ENCODE measurements at places on chromosomes 12 and 14.

GRCh38 chr12:121837680-121838079 lies 21.0 kb downstream of the HPD start:
- DNase-seq = no peak

- no peak for DNase-seq
These were observed 1.2 kb downstream of the RPLP0 start for GRCh38 chr12:120199595-120200306.

GRCh38 chr12:114240288-114240687 lies 165.7 kb downstream of the TBX5 start:
- no peak for DNase-seq

DNA sequence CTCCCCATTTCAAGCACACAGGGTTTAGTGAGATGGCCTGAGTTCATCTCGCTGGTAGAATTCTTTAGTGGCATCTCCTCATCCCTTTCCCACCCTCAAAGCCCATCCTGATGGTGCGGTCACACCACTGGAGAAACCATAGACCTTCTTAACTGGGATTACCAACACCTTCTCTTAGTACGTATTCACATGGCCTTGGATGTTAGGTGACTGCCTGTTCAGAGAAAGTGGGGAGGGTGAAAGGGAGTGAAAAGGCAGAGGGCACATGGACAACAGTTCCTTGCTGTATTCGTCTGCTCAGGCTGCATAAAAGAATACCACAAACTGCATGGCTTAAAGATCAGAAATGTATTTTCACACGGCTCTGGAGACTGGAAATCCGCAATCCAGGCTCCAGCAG lies 306.1 kb downstream of the ZFP36L1 start:
- no peak for DNase-seq

- DNase-seq = peak; percentile 83
These were observed 107.3 kb downstream of the CRADD start for GRCh38 chr12:93784339-93785086.

DNA sequence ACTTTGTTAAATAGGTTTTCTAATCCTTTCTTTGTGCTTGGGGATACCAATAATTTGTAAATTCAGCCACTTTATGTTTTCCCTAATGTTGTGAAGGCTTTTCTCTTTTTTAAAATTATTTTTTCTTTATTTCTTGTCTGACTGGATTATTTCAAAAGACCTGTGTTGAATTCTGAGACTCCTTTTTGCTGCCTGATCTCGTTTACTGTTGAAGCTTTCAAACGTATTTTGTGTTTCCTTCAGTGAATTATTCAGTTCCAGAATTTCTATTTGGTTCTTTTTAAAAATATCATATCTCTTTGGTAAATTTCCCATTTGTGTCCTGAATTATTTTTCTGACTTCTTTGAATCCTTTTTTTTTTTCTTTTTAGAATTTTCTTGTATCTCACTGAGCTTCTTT lies 241.6 kb downstream of the LRIG3 start:
- no peak for DNase-seq

GRCh38 chr12:131944601-131945251 lies 5.0 kb upstream of the EP400 start:
- DNase-seq = no peak

GRCh38 chr12:90335566-90335965 lies 619.4 kb downstream of the CCER1 start:
- DNase-seq = no peak

DNA sequence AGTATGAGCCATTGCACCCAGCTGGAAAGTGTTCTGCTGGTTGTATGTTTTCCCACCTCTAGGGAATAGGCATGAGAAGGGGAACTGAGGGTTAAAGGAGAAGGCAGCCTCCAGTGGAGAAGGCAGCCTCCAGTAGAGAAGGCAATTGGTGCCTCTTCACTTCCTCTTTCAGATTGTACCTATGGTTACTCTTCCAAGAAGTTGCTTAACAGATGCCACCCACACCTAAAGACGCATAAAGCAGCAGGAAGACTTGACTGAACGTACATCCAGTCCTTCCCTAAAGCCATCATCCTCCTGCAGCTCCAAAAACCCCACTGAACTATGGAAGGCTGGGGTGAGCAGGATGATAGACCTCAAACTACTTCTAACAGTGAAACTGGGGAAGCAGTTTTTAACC lies 13.1 kb downstream of the DPF3 start:
- no peak for DNase-seq

GRCh38 chr12:10042167-10042566 lies 11.7 kb downstream of the CLEC9A start:
- DNase-seq = no peak

GRCh38 chr12:91381309-91381804 lies 198.7 kb upstream of the DCN start:
- peak; percentile 93 for DNase-seq

DNA sequence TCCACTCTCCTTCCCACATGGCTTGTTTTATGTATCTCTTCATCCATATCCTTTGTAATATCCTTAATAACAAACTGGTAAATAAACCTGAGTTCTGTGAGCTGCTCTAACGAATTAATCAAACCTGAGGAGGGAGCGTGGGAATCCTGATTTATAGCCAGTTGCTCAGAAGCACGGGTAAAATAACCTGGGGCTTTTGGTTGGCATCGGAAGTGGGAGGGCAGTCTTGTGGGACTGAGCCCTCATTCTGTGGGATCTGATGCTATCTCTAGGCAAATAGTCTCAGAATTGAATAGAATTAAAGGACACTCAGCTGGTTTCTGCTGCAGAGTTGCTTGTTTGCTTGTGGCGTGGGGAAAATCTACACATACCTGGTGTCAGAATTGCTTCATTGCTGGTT lies 17.5 kb upstream of the LDHB start:
- DNase-seq = no peak

DNA sequence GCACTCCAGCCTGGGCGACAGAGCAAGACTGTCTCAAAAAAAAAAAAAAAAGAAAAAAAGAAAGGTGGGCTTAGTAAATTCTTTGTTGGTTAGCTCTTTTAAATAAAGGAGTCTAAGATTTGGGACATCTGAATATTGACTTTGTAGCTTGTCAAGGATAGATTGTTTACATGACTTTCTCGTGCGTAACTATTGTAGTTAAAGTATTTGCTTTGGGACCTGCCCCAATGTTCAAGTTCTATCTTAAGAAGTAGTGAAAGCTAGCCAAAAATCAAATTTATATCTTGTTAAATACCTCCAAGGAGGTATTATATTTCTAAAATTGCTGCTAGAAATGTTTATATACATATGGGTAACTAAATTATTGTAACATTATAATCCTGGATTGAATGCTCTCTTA lies 32.4 kb downstream of the PTPN21 start:
- DNase-seq = no peak

DNA sequence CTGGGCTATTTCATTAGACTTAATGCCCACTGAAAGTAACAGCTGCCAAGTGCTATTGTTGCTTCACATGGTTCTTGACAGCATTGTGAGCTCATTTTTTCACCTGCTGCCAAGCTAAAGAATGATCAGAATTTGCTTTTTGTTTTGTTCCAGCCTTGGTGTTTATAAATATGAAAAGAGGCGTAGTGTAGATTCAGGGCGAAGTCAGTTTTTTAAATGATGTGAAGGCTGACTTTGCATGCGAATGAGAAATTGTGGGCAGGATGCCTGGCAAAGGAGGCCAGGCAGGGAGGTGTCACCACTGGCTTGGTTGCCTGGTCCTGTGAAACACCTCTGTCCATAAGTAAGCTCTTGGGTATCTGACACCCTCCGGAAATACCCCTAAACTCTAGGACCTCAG lies 93.3 kb upstream of the NAP1L1 start:
- DNase-seq = no peak

- no peak for DNase-seq
These were observed 14.3 kb downstream of the CAMKK2 start for GRCh38 chr12:121282072-121282742.

GRCh38 chr14:93582516-93582915 lies 151.8 kb downstream of the UNC79 start:
- no peak for DNase-seq

DNA sequence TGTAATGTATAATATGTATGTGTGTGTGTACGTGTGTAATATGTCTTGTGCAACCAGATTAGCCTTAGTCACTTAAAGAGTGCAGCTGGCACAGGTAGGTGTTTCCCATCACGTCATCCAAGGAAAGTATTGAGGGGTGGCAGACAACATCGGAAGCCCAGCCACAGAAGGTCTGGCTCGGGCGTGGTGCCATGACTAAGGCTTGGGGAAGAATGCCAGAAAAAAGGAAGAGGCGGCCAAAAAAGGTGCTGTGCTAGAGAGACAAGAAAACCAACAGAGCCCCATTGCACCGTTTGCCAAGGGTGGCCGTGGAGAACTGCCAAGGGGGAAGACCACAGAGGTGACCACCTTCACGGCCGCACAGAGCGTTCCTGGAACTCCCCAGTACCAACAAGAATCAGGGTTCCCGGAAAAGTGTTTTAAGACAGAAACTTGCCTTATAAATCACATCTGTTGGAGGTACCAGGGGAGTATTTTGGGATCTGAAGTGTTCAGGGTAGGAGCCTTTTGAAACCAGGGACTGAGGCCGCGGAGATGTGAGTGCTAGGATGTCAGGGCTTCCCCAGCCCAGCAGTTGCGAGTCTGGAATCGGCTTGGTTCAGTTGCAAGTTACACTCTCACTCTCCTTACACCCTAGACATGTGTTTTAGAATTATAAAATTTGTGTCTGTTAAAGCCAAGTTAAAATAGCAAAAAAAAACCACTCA lies 131.2 kb upstream of the DYRK2 start:
- no peak for DNase-seq

DNA sequence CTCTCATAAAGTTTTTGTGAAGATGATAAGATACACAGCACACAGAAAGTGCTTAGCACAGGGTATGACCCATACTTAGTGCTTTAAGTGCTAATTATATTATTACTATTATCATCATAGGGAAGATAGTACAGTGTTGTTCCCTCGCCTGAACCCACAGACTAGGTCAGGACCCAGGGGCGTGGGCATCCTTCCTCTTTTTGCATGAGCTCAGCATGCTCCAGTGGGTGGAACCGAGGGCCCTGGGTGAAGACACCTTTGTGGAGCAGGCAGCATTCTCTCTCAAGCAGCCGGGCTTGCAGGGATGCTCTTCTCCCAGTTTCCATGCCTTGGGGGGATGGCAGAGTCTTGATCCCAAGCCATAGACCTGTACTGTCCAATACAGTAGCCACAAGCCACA lies 34.8 kb downstream of the CRACR2A start:
- DNase-seq = no peak

DNA sequence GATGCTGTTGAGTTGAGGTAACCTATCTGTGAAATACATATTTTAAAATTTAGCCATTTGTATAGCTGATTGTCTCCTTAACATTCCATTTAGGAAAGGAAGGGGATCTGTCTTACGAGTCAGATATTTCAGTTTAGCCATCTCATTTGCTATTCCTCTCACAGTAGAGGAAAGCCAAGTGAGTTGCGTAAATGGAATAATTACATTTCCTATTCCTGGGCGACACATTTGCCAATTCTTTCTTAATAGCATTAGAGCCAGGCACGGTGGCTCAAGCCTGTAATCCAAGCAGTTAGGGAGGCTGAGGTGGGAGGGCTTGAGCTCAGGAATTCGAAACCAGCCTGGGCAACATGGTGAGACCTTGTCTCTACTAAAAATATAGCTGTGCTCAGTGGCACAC lies 116.3 kb downstream of the TMX1 start:
- no peak for DNase-seq

- DNase-seq = no peak
These were observed 18.2 kb upstream of the CERS5 start for GRCh38 chr12:50185301-50185895.

DNA sequence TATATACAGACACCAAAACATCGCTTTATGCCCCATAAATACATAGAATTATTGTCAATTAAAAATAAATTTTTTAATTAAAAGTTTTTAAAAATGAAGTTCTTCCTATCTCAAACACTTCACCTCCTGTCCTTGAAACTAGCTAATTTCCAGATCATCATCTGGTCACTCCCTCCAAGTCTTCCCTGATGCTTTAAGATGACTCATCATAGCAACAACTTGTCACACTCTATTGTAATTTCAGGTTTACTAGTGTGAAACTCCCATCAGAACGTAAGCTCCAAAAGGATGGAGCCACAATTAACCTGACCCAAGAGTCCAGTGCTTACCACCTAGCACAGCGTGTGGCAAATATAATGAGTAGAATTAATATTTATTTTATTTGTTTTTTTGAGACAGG lies 16.3 kb downstream of the GXYLT1 start:
- no peak for DNase-seq

- DNase-seq = no peak
These were observed 4.3 kb downstream of the HOXC9 start for GRCh38 chr12:54004063-54004840.

- DNase-seq = no peak
These were observed 270.8 kb downstream of the FOXG1 start for GRCh38 chr14:29037411-29037810.

GRCh38 chr14:31263485-31264133 lies 56.0 kb upstream of the HECTD1 start:
- no peak for DNase-seq

DNA sequence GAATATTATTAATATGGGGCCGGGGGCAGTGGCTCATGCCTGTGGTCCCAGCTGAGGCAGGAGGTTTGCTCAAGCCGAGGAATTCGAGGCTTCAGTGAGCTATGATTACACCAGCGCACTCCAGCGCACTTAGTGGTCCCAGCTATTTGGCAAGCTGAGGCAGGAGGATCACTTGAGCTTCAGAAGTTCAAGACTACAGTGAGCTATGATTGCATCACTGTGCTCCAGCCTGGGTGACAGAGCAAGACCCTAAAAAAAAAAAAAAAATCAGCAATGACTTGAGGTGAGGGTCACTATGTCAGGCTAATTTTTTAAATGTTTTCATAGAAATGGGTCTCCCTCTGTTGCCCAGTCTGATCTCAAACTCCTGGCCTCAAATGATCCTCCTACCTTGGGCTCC lies 243.4 kb downstream of the RBM19 start:
- DNase-seq = no peak

DNA sequence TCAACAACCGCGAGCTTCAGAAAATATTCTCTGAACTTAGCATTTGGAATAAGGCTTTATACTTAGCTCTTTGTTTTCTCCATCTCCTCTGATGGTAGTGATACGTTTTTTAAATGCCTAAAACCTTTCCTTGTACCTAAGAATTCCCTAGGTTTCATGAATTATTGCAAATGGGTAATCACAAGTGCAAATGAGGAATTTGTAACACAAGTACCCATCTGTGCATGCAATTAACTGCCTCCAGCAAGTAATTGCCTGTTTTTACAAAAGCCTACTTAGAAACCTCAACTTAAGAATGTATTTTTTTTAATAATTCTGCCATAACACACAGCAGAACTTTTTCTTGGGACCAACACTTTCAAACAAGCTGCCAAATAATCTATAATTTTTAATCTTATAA lies 149.2 kb downstream of the PHLDA1 start:
- DNase-seq = peak; percentile 25

- no peak for DNase-seq
These were observed 150.5 kb upstream of the BCL2L14 start for GRCh38 chr12:11920231-11920630.

- DNase-seq = no peak
These were observed 5.0 kb upstream of the MMP19 start for GRCh38 chr12:55847603-55848291.

- no peak for DNase-seq
These were observed 8.2 kb downstream of the GOLT1B start for GRCh38 chr12:21509768-21510167.

- DNase-seq = no peak
These were observed 233.6 kb downstream of the BCL11B start for GRCh38 chr14:99038431-99038820.

- DNase-seq = no peak
These were observed 204.6 kb upstream of the SLC38A2 start for GRCh38 chr12:46577063-46577776.
